ENCODE measurements at places on chromosomes 7 and 10. TPM values are rescaled to one million over a fixed set of nuclear protein-coding genes. Genes with fewer than 3 reads are reported as not detected.

DNA sequence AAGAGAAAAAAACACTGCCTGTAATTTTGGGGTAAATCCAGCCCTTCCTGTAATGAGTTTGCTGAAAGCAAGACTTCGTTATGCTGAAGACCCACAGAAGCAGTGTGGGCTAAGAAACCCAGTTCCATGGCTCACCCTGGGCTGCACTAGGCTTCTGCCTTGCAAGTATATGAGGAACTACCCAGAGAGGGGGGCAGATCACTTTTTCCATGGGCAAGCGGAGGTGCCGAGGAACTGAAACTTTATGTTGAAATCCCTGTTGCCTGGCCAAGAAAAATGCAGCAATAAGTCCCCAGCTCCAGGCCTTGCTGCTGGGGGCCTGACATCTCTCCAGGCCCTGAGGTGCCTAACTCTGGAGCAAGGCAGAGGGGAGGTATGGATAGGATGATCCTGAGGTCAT lies 8.5 kb downstream of the RASSF4 start:
- peak; percentile 43 for DNase-seq

GRCh38 chr7:48964074-48964473 lies 39.7 kb downstream of the CDC14C start:
- no peak for DNase-seq

DNA sequence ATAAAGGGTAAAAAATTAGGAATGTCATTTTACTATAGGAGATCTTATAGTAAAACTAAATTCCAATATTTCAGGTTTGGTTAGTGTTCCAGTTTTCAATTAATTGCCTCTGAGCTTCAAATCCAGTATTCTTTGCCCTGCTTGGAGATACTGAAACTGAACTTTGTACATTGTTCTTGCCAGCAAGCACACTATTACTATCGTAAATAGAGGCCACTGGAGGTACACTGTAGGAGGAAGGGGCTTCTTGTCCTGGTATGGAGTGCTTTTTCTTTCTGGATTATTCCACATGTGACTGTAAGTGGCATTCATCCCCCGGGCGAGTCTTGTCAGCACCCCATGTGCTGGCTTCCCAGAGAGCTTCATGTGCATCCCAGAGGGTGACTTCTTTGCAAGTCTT lies 234.7 kb upstream of the PTPRZ1 start:
- no peak for DNase-seq

- DNase-seq = no peak
Observed at GRCh38 chr7:15602236-15602635, 40.4 kb upstream of the AGMO start.

DNA sequence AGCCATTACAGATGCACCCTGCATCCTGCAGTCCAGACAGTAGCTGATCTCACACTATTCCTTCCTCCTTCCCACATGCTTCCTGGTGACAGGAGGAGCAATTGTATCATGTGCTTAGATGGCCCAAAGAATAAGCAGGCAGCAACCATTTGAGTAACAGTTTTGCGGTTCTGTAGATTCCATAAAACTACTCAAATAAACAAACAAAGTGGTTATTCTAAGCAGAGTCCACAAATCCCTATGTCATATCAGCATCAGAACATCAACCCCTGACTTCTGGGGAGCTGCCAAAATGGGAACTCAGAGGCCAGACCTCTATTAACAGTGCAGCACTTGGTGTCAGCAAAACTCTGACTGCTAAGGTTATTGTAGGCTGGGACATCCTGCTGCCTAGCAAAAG lies 226.0 kb downstream of the SORCS1 start:
- DNase-seq = no peak

DNA sequence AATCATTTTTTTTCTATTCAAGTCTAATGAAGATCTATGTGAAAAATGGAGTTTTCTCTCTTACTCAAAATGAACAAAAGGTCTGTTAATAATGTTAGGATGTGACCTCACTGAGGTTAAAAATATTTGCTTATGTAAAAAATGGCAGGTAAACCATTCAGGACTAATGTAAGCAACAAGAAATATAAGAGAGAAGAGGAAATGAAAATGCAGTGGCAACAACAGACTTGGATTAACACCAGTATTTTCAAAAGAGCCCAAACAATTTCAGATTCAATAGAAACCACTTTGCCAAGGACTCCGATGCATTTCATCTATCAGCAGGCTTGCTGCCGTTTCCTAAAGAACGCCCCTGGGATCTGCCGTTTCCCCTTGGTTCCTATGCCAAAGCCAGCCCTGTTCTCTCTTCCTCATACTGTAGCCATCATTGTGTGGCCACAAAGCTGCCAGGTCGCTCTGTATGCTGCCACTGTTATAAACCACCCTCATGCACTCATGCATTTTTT lies 66.4 kb downstream of the MTURN start:
- DNase-seq = peak; percentile 22

GRCh38 chr10:94052866-94053791 lies 59.4 kb downstream of the PLCE1 start:
- DNase-seq = no peak

GRCh38 chr7:82209179-82209747 lies 234.3 kb downstream of the CACNA2D1 start:
- DNase-seq = no peak

DNA sequence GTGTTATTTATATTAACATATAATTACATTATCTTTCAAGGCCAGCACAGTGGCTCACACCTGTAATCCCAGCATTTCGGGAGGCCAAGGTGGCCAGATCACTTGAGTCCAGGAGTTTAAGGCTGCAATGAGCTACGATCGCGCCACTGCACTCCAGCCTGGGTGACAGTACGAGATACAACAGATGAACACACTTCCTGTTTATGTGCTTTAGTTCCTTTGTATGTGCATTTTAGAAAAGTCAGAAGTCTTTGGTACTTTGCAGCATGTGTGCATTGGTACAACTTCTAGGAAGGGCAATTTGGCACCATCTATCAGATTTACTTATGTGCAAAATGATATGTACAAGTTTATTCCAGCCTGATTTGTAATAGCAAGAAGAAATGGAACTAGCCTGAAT lies 13.3 kb downstream of the SLC35G1 start:
- no peak for DNase-seq

DNA sequence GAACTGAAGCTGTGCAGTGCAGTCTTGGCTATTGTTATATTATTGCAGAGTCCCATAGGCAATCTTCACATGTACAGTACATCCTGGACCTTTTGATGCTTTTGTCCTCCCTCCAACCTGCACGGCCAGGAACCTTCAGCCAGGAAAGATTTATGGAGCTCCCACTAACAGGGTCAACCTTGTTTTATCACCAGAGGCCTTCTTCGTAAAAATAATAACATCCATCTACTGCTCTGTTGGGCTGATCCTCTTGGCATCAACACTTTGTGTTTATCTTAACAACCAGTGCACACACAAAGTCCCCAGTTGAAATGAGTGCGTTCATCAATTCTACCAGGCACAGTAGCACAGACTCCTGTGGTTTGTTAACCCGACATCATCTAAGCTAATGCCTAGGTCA lies 72.4 kb downstream of the AGMO start:
- no peak for DNase-seq

- DNase-seq = peak; percentile 38
Observed at GRCh38 chr10:92239600-92240288, 51.1 kb downstream of the CPEB3 start.

DNA sequence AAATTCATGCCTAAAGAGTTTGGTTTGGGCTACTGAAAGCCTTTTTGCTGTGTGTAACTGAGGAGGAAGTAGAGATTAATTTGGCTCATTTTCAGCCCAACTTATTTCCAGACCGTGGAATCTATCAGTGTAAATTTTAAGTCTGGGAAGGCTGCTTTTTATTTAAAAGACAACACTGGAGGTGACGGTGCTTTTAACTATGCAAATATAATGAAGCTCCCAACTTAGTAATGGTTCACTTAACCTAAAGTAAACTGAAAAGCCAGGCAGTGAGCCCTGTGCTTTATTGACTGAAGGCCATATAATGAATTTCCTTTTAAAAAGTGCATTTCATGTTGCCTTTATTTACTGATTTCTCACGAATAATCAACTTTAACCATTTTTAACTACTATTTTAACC lies 127.2 kb downstream of the NPY start:
- DNase-seq = no peak

- DNase-seq = no peak
Observed at GRCh38 chr7:90472805-90473540, 3.5 kb downstream of the PTTG1IP2 start.

GRCh38 chr10:28315140-28315539 lies 12.3 kb upstream of the MPP7 start:
- DNase-seq = no peak

GRCh38 chr7:116679500-116679899 lies 7.5 kb downstream of the MET start:
- DNase-seq = no peak

DNA sequence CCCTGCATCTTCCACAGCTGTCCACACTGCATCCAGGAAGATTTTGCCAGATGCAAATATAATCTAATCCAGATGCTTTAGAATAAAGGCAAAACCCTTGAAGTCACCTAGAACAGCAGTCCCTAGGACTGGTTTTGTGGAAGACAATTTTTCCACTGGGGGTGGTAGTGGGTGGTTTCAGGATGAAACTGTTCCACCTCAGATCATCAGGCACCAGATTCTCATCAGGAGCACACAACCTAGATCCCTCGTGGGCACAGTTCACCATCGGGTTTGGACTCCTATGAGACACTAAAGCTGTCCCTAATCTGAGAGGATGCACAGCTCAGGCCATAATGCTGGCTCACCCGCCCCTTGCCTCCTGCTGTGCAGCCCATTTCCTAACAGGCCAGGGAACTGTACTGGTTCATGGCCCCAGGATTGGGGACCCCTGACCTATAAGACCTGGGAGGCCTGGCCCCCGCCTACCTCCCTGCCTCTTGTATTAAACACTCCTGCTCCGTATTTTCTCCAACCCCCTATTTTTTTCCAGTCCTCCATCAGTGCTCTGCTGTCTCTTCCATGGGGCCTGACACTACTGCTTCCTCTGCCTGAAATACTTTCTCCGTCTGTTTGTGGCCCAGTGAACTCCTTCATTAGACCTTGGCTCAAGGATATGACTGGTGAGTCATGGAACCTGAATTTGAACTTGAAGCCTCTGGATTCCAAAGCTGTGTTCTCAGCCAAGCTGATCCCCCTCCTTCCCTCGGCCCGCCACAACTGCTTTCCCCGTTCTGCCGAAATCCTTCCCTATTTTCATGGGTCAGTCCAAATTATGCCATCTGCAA lies 79.9 kb upstream of the RHEB start:
- no peak for DNase-seq

DNA sequence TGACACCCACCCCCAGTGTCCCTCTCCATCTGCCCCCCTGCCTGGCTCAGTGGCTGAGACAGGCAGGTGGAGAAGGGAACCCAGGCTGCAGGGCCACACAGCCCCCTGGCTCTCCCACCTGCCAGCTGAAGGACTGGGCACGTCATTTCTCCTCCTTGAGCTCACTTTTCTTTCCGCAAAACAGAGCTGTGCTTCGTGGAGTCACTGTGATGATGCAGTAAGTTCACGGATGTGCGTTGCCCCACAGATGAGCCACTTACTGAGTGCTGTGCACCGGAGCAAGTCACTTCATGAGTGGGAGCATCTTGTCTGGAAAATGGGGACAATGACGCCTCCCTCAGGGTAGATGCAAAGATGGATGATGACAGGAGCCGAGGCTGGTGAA lies 2.7 kb downstream of the OPN4 start:
- no peak for DNase-seq

DNA sequence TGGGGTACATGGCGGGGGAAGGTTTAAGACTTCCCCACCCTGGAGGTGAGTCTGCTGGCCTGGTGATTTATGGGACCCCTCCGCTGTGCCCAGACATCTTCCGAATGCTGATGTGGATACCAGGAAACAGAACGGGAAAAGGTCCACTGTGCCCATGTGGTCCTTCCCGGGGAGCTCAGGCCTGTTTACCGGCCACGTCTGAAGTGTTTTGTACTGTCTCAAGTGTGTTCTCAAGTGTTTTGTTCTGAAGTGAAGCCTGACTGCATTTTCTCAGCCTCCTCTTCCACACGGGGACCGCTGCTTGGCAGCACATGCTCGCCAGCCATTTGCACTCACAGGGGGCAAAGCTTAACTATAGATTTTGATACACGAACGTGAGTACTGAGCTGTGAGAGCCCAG lies 127.2 kb downstream of the TEX36 start:
- no peak for DNase-seq

DNA sequence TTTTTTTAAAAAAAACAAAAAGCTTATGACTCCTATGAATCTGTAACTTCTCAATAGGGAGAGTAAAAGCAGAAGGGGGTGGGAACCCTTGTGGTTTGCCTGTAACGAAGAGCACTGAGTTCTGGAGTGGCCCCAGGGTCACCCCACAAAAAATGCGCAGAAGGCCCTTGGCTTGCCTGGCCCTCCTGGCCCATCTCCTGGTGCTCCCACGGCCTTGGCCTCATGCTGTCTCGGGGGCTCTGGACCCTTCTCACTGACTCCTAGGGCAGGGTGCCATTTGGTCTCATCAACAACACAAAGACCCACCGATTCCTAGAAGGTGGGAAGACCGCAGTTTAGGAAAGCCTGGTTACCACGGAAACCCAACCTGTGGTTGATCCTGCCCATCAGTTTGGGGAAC lies 40.8 kb downstream of the ZNF467 start:
- DNase-seq = no peak

CHRM2 gene
- total RNA-seq = not detected

CPXM2 gene
- total RNA-seq = not detected

SPDYE1 gene
- not detected for total RNA-seq

TAS2R41 gene
- total RNA-seq = not detected

ZNF92 gene
- total RNA-seq = 34.0 TPM

RSPH10B2 gene
- total RNA-seq = not detected

PDE1C gene
- not detected for total RNA-seq

TAX1BP1 gene
- total RNA-seq = 49.7 TPM

ATXN7L1 gene
- 0.68 TPM for total RNA-seq

NPSR1 gene
- total RNA-seq = not detected

KIAA1549 gene
- 3.0 TPM for total RNA-seq

BTBD16 gene
- total RNA-seq = not detected

TACR2 gene
- not detected for total RNA-seq

IGFBP3 gene
- not detected for total RNA-seq

AGAP9 gene
- 8.0 TPM for total RNA-seq

COL28A1 gene
- total RNA-seq = 0.28 TPM
